Left lobe of liver (tissue), 2 donors: ENCODE measurements at places on chromosomes 7 and 10.

GRCh38 chr10:69965086-69965485 lies 87.6 kb upstream of the MACROH2A2 start:
- DNase-seq = no peak

DNA sequence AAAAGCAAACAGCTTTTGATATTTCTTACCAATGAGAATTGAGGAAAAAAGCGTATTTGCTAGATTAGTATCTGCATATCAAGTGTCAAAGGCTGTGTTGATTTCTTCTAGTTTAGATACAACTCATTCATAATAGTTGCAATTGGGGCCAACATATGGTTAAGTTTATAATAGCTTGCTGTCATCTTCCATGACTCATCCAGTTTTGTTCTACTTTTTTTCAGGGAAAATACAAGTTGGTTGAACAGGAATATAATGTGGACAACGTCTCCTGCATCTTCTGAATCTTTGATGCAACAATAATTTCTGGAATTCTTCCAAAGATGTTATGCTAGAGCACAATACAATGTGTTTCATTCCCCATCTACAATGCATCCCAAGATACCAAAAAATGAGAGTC lies 182.0 kb downstream of the THSD7A start:
- no peak for DNase-seq

GRCh38 chr7:94507962-94508361 lies 1.6 kb upstream of the CASD1 start:
- DNase-seq = no peak

DNA sequence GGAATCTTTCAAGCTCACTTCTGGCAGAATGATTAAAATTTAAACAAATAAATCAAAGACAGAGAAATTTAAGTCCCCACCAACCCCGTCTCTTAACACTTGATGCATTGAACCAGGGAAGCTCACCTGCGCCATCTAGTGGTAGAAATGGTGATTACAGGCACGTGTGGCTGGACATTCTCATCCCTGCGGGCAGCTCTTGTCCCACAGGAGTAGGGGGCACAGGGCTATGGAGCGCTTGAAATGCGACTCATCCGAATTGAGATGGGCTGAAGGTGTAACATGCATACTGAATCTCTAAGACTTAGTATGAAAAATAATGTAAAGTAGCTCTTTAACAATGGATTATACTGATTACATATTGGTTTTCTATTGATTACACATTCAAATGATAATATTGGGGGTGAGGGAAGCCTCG lies 24.8 kb upstream of the SLIT1 start:
- peak; percentile 68 for DNase-seq

- no peak for DNase-seq
Observed at GRCh38 chr10:15531927-15532722, 161.0 kb upstream of the FAM171A1 start.

GRCh38 chr10:105674448-105674847 lies 1033.4 kb downstream of the SORCS3 start:
- DNase-seq = no peak

GRCh38 chr10:28678687-28679457 lies 1.6 kb downstream of the BAMBI start:
- no peak for DNase-seq

GRCh38 chr7:43164757-43165156 lies 52.3 kb downstream of the HECW1 start:
- no peak for DNase-seq

GRCh38 chr7:29610086-29610485 lies 46.5 kb downstream of the PRR15 start:
- DNase-seq = no peak

DNA sequence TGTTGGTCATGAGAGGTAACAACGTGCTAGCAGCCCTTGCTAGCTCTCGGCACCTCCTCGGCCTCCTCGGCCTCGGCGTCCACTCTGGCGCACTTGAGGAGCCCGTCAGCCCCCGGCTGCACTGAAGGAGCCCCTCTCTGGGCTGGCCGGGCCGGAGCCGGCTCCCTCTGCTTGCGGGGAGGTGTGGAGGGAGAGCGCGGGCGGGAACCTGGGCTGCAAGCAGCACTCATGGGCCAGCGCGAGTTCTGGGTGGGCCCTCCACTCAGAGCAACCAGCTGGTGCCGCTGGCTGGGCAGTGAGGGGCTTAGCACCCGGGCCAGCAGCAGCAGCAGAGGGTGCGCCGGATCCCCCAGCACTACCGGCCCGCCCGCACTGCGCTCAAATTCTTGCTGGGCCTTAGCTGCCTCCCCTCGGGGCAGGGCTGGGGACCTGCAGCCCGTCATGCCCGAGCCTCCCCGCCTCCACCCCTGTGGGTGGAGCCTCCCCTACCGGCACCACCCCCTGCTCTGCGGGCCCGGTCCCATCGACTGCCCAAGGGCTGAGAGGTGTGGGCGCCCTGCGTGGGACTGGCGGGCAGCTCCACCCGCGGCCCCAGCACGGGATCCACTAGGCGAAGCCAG lies 96.1 kb downstream of the PAXIP1 start:
- no peak for DNase-seq

DNA sequence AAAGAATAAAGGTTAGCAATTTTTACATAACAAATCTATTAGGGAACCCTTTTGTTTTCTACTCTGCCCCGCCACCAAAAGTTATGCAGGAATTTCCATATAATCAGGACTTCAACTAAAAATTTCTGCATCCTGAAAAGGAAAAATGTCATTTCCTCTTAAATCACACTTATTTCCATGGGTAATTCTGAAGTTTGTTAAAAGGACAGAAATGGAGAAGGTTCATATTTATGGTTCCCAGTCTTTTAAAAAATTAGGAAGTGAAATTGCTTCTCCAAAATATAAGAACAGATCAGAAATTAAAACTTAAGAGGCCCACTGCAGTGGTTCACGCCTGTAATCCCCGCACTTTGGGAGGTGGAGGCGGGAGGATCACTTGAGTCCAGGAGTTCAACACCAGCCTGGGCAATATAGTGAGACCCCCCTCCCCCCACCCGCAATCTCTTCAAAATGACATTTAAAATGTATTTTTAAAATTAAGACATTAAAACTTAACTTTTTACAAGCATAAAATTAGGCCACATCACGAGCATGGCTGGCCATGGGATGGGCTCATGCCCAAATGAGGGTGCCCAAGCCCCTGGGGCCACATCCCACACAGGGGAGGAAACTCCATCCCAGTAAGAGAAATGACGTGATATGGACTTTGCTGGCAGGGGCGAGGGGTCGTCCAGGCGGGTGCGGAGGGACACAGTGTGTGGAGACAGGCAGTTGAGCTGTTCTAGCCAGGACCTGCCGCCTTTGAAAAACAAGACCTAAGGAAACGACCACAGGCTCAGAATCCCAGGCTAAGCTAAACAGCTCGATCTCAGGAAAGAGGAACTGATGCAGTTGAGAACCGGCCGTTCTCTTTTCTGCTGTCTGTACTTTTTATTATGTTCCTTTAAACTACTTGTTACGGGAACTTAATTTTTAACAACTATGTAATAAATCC lies 51.3 kb upstream of the NFE2L3 start:
- no peak for DNase-seq

- no peak for DNase-seq
Observed at GRCh38 chr7:28017372-28017771, 163.2 kb downstream of the JAZF1 start.

GRCh38 chr10:114077815-114078219 lies 34.2 kb downstream of the ADRB1 start:
- no peak for DNase-seq

GRCh38 chr7:124462249-124462648 lies 303.3 kb downstream of the GPR37 start:
- no peak for DNase-seq

DNA sequence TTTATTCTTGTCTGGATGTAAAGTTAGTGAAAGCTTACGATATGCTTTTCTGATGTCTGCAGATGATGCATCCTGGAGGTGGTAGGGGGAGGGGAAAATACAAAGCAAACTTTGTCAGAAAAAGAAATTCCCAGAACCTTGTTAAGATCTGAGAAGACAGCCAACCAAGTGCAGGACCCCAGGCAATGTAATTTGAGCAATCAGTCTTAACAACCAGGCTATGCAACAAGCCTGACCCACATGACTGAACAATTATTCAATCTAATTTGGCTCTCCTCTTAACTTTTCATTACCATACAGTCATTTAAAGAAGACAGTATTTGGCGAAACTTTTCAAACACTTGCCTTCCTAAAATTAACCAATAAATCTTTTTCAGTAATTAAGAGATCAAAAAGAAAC lies 74.5 kb downstream of the DNAJC1 start:
- DNase-seq = no peak

DNA sequence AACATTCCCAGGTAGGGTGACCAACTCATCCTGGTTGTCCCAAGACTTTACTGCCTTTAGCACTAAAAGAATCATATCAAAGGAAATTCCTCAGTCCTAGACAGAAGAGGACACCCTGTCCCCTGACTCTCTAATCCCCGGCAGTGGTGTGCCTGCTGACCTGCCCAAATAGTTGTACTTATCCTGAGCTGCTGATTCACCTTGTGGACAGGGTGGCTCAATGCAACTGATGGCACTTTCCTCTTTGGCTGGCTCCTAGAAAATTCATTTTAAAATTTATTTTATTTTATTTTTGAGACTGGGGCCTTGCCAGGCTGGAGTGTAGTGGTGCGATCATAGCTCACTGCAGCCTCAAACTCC lies 111.7 kb downstream of the JCAD start:
- no peak for DNase-seq

DNA sequence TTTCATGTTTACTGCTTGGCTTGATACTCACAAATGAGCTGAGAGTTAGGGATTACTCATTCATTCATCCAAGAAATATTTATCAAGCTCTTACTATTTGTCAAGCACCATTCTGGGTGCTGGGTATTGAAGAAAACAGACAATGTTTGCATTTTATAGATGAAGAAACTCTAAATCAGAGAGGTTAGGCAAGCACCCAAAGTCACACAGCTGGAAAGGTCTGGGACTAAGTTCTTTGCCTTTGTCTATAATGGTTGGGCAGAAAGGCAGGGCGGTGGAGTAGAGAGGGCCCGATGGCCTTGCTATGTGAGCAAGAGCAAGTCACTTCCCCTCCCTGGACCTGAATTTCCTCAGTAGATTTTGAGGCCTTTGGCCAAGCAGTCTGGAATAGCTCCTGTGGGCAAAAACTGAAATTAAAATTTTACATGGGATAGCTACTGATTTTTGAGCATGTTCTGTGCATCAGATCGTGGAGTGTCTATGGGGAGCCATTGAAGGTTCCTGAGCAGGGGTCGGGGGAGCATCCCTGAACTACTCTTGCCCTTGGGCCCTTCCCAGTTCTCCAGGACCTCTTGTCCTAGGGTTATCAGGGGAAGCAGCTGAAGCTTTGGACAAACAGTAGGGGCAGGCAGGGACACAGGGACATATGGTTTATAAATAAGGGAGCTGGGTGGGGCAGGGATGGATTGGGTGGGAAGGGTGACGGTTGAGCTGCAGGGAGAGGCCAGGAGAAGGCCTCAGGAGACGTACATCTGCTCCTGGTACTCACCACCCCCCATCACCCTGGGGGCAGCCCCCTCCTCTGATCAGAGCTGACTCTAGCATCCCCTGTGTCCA lies 23.3 kb downstream of the AQP1 start:
- DNase-seq = no peak

GRCh38 chr10:88385601-88386203 lies 197.4 kb downstream of the RNLS start:
- peak; percentile 86 for DNase-seq

DNA sequence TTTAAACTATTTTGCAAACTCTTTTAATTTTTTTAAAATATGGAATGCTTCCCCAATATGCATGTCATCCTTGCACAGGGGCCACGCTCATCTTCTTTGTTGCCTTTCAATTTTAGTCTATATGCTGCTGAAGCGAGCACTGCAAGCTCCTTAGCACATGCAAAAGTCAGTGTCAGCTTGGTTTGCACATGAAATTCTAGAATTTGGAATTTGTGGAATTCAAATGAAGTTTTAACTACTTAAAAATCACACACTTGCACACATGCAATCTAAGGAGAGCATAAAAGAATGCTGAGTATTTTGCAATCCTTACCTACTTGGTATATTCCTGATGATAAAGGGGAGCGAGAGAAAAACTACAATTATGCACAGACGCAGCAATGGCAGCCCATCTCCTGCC lies 78.3 kb upstream of the ATP6V0A4 start:
- DNase-seq = no peak

- DNase-seq = no peak
Observed at GRCh38 chr10:94725871-94726270, 36.6 kb upstream of the CYP2C19 start.

GRCh38 chr10:110007161-110007700 lies 553 bp upstream of the ADD3 start:
- no peak for DNase-seq

- DNase-seq = no peak
Observed at GRCh38 chr7:37489703-37490102, 41.0 kb upstream of the ELMO1 start.

- DNase-seq = peak; percentile 83
Observed at GRCh38 chr10:114526504-114527238, 122.4 kb upstream of the AFAP1L2 start.

DNA sequence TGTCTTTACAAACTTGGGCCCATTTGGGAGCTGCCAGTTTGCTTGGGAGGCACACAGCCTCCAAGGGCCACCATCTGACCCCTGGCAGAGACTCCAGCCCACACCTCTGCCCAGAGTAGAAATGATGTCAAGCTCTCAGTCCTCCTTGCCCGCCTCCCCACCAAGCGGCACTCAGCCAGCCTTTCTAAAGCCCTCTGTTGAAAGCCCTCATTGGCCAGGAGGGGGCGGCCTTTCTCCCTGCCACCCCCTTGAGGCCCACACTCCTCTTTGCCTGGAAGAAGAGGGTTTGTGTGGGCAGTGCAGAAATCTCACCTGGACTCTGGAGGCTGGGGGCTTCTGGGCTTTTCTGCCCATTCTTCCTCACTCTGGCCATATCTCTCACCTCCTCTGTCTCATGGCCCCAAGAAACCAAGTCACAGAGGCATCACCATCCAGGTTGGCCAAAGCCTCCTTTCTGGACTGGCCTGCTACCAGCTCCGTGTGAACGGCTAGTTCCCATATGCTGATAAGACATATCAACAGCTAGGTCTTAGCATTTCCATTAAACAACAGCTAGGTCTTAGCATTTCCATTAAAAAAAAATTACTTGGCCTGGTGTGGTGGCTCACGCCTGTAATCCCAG lies 36.1 kb downstream of the UBTD1 start:
- no peak for DNase-seq

DNA sequence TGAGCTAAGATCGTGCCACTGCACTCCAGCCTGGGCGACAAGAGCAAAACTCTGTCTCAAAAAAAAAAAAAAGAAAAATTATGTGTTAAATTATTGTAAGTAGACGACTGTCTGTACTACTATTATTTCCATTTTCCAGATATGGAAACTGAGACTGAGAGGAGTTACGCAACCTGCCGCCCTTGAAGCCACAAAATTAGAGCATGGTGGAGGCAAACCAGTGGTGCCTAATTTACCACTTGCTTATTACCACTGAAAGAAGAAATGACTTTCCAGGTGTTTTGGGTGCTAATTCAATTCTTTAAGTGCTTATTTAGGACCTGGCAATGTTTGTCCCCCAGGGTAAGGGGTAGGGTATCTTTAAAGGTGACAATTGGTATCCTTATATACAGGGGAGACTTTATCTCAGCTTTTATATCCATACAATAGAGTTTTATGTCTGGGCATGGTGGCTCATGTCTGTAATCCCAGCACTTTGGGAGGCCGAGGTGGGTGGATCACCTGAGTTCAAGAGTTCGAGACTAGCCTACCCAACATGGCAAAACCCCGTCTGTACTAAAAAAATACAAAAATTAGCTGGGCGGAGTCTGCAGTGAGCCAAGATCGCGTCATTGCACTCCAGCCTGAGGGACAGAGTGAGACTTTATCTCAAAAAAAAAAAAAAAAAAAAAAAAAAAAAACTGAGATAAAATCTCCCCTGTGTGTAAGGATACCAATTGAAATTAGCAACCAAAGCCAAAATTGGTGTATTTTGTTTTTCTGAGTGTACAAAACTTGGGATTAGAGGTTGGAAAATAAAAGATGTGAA lies 16.6 kb upstream of the CAMK1D start:
- DNase-seq = no peak
